Epithelial cell of proximal tubule (primary cell): ENCODE measurements at places on chromosomes 1 and 21. TPM values are rescaled to one million over a fixed set of nuclear protein-coding genes. Genes with fewer than 3 reads are reported as not detected.

GRCh38 chr21:43858806-43859648 lies 6.0 kb upstream of the AGPAT3 start:
- no peak for DNase-seq

CELF3 gene
- not detected in 2 replicates for total RNA-seq

- no peak for DNase-seq
Measured at GRCh38 chr1:198638894-198639635, at the start of gene PTPRC. Gene PTPRC (plus strand): TSS chr1:198639040. CDS start chr1:198639269, 229 bp downstream.

GRCh38 chr1:192303029-192303428 lies 13.8 kb upstream of the RGS21 start:
- no peak for DNase-seq

LCE1F gene
- not detected in 2 replicates for total RNA-seq

GRCh38 chr1:119550381-119550780 lies 43.4 kb downstream of the HSD3B1 start:
- no peak for DNase-seq

DNA sequence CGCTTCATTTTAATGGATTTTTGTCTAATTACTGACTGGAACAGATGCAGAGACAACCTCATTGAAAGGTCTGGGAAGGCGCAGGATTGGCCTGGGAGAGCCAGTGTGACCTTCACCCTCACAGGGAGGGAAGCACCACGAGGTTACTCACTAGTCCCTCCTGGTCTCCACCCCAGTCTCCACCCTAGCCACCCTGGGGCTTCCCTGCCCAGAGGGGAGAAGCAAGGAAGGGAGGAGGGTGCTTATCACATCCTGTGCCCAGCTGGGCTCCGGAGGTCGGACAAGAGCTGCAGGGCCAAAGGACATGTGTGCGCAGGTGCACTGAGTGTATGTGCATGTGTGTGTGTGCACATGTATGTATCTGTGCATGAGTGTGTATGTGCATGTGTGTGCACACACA lies 220.1 kb upstream of the VAMP3 start:
- no peak for DNase-seq

- no peak for DNase-seq
Measured at GRCh38 chr1:37069406-37069805, 35.1 kb upstream of the GRIK3 start.

GRCh38 chr1:23423415-23424292 lies 894 bp downstream of the TCEA3 start:
- DNase-seq, result no peak

KCNAB2 gene
- 0.72 and 3.3 TPM in 2 replicates for total RNA-seq

AK5 gene
- 9.3 and 25.0 TPM in 2 replicates for total RNA-seq

- DNase-seq, result peak; percentile 70
Measured at GRCh38 chr1:212514056-212514614, 81.4 kb downstream of the NENF start.

ORC1 gene
- total RNA-seq, result 13.0 and 30.1 TPM in 2 replicates

- no peak for DNase-seq
Measured at GRCh38 chr1:117919376-117919775, 10.0 kb downstream of the GDAP2 start.

RHCE gene
- 0.22 TPM in 1 of 2 replicates, not detected in the other for total RNA-seq

SLC45A1 gene
- 0.22 and 0.63 TPM in 2 replicates for total RNA-seq

- DNase-seq, result no peak
Measured at GRCh38 chr1:230194525-230194924, 127.5 kb downstream of the GALNT2 start.

- no peak for DNase-seq
Measured at GRCh38 chr1:228216371-228217320, 8.8 kb downstream of the OBSCN start.

DNA sequence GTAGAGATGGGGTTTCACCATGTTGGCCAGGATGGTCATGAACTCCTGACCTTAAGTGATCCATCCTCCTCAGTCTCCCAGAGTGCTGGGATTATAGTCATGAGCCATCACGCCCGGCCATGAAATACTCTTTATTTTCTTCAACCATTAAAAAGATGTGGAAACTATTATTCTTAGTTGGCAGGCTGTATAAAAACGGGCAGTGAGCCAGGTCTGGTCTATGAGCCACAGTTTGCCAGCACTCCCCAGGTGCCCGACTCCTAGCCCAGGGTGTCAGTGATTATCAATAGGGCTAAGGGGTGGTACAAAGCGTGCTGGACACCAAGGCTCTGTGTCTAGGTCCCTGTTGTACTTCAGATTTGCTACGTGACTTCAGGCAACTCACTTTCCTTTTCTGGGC lies 3.7 kb upstream of the TMEM61 start:
- DNase-seq, result no peak
